ENCODE measurements at places on chromosomes 1 and 21. TPM values are rescaled to one million over a fixed set of nuclear protein-coding genes. Genes with fewer than 3 reads are reported as not detected.

The C1orf185 gene
- not detected for polyA plus RNA-seq

The KRTAP19-3 gene
- polyA plus RNA-seq, result not detected

The CACNA1S gene
- not detected for polyA plus RNA-seq

The GBP5 gene
- not detected for polyA plus RNA-seq

The ST6GALNAC3 gene
- 0.06 TPM for polyA plus RNA-seq

The NUAK2 gene
- 9.5 TPM for polyA plus RNA-seq

The S100A9 gene
- 16.0 TPM for polyA plus RNA-seq

The WDR64 gene
- polyA plus RNA-seq, result not detected

The CYP4Z1 gene
- not detected for polyA plus RNA-seq

The MYOG gene
- polyA plus RNA-seq, result not detected

The NASP gene
- 112 TPM for polyA plus RNA-seq

The PRR9 gene
- 3.5 TPM for polyA plus RNA-seq

The FGR gene
- polyA plus RNA-seq, result 0.02 TPM

The CFHR2 gene
- polyA plus RNA-seq, result not detected

The TCHH gene
- 0.04 TPM for polyA plus RNA-seq

The PWP2 gene
- 13.6 TPM for polyA plus RNA-seq

The HSPA6 gene
- polyA plus RNA-seq, result 0.16 TPM

The PPP1R15B gene
- polyA plus RNA-seq, result 8.8 TPM
